Naive B cell (primary cell): ENCODE measurements at places on chromosomes 13 and 19. TPM values are rescaled to one million over a fixed set of nuclear protein-coding genes. Genes with fewer than 3 reads are reported as not detected.

ZNF540 gene
- 4.1 TPM for polyA plus RNA-seq

DNA sequence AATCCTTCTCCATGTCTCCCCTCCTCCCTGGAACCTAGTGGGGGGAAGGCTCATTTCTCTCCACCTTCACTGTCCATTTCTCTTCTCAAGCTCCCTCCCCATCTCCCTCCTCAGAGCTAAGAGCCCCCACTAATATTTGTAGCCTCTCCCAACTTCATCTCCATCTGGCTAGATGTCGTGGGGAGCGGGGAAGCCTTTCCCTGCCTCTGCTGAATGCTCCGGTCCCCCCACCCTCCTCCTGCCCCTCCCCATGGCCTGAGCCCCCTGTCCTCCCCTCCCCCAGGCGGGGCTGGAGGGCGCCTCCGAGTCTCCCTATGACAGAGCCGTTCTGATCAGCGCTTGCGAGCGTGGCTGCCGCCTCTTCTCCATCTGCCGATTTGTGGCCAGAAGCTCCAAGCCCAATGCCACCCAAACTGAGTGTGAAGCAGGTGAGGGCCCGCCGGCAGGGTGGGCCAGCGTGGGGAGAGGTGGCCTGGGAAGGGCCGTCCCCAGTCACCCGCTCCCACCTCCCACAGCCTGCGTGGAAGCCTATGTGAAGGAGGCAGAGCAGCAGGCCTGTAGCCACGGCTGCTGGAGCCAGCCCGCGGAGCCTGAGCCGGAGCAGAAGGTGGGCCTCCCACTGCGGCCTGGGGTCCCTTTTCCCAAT is 1.0 kb downstream of the TMEM59L start:
- DNase-seq: no peak

- no peak for DNase-seq
Measured at GRCh38 chr19:13066933-13067807, 35.5 kb downstream of the LYL1 start.

DNA sequence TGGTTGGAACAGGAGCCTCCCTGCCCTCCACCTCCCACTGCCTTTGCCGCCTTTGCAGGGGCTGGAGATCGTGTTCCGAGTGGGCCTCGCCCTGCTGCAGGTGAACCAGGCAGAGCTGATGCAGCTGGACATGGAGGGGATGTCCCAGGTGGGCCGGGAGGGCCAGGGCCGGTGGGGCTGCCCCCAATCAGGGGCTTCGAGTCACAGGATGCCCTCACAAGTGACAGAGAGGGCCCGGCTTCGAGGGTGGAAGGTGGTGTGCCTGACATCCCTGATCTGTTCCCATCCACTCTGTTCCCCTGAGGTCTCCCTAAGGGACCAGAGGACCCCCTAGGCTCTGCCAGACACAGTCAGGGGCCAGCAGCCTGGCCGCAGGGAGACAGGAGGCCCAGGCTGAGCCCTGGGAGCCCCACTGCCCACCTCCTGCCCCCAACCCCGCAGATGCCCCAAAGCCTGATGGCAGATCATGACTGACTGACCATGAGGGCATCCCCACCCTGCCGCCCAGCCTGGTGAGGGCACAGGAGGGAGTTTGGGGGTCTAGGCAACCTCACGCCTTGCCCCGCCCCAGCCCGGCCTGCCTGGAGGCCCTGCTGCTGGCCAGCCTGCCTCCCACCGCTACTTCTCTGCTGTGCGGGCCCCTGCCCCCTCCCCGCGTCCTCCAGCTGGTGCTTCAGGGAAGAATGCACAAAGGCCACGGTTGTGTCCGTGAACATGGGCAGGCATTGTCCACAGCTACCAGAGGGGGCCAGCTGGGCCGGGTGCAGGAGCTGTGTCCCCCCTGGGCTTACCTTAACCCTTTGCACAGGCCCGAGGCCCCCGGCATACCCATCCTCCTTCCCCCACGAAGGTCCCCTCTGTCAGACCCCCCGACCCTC is 21.8 kb downstream of the EVI5L start:
- DNase-seq: no peak

- DNase-seq: no peak
Measured at GRCh38 chr13:112653071-112653470, 36.8 kb upstream of the ATP11A start.

C19orf81 gene
- not detected for polyA plus RNA-seq
